NCI-H1417 (cell line): ENCODE measurements at places on chromosomes 16 and 17.

GRCh38 chr17:75553295-75554110 lies 28.0 kb downstream of the LLGL2 start:
- DNase-seq: no peak

- DNase-seq: no peak
Measured at GRCh38 chr16:20393801-20394577, 10.5 kb downstream of the PDILT start.

GRCh38 chr16:57422026-57422944 lies 17.7 kb downstream of the CCL17 start:
- DNase-seq: no peak

GRCh38 chr17:59830007-59830630 lies 62.6 kb downstream of the TUBD1 start:
- DNase-seq: no peak

GRCh38 chr17:44280392-44280937 lies 12.5 kb upstream of the SLC4A1 start:
- DNase-seq: no peak

GRCh38 chr16:29848420-29849297 lies 14.4 kb downstream of the CDIPT start:
- DNase-seq: peak; percentile 49

DNA sequence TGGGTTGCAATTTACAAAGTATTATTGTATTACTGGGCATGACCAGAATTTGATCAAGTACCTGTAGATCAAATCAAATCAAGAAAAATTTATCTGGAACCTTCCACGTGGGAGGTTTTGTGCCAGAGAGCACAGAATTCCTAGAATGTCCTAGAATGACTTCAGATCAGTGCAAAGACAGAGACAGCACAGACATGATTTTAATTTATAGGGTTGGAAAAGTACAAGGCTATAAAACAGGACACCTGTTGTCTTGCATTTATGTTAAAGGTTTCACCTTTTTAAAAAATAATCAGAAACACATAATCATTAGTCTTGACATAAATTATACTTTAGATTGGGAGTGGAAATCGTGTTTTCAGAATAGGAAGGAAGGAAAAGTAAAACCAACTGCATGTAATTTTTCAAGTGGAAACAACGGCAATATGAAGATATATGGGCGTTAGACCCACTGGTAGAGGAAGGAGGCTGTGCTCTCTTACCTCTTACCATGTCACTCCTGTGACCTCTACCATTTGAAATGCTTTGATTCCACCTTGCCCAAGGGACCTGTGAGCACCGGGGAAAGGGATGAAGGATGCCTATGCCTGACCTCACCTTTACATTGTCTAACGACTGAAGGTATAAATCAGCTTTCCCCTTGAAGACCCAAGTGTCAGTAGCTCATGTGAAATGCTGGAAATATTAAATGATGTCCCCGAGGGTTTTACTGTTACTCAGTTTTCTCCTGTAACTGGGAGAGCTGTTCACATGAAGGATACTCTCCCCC lies 100.4 kb downstream of the SNX11 start:
- DNase-seq: no peak

- DNase-seq: no peak
Measured at GRCh38 chr17:57957120-57957850, 2.1 kb upstream of the CUEDC1 start.

GRCh38 chr16:78147911-78148401 lies 48.5 kb downstream of the WWOX start:
- DNase-seq: peak; percentile 23

- peak; percentile 94 for DNase-seq
Measured at GRCh38 chr17:50478391-50479381, at the start of gene RSAD1. Gene RSAD1, plus strand, starts transcription at chr17:50478860. Its CDS starts 25 bp downstream, at chr17:50478885.

GRCh38 chr16:29192329-29193247 lies 207.7 kb downstream of the LAT start:
- no peak for DNase-seq

GRCh38 chr16:82761236-82761635 lies 134.5 kb downstream of the CDH13 start:
- DNase-seq: no peak

DNA sequence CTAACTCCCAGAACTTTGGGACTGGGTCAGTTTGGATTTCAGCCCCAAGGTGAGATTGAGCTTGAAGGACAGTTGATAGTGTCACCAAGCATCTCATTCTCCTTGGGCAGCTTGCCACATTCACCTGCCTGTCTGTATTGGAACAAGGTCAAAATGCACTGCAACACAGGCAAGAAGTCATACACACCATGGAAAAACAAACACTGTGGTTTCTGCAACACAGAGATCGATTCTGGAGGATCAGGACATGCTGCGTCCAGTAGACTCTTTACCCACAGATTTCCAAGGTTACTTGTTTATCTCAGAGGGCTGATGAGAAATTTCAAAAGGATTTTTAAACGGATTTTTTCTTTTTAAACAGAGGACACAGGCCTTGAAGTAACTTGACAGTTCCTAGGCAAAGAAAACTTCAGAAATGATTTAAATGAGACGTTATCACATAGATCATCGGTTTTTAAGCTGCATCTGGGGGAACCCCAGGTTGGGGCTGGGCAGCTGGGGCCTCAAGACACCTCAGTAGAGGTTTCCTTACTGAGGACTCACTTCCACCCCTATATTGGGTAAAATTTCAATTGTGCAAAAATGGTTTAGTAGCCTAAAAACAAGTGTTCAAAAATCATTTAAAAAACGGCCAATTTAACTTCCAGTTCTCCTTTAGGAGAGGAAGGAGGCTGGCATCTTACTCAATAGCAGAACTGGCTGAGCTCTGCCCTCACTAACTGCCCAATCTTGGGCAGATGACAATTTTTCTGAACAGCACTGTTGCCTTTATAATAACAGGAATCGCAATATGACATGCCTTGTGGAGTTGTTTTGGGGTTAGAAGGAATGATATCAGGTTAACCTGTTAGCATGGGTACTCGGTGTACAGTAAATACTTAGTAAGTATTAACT lies 299.3 kb downstream of the XYLT1 start:
- no peak for DNase-seq

DNA sequence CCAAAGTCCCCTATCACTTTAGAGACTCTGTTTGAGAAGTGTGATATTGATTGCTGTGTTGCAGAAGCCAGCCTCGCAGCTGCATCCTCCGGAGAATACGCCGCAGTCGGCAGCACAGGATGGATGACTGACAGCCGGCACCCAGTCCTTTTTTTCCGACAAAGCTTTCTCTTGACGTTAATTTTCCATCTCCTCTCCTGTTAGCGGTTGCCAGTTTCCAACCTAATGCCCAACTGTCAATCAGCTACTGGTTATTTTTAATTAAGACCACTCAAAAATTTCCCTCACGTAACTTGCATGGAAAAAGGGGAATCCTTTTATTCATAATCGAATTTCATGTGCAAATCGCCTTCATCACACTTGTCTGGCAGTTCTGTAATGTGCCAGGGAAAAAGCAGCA lies 953.9 kb downstream of the CDH11 start:
- no peak for DNase-seq

DNA sequence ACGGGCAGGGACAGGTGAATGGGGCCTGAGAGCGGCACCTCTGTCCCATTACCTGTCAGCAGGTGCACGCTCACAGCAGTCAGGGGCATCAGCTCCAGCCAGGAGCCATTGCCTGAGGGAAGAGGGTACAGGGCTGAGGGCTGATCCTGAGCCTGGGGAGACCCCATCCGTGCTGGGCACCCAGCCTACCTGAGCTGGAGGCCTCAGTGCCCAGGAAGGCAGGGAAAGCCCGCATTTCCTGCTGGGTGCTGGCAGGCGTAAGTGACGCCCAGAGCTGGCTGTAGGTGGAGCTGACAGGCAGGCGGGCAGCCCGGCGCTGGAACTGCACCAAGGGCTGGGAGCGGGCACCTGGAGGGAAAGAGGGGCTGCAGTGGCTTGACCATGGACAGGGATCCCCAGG lies 7.4 kb downstream of the FAM171A2 start:
- DNase-seq: no peak

DNA sequence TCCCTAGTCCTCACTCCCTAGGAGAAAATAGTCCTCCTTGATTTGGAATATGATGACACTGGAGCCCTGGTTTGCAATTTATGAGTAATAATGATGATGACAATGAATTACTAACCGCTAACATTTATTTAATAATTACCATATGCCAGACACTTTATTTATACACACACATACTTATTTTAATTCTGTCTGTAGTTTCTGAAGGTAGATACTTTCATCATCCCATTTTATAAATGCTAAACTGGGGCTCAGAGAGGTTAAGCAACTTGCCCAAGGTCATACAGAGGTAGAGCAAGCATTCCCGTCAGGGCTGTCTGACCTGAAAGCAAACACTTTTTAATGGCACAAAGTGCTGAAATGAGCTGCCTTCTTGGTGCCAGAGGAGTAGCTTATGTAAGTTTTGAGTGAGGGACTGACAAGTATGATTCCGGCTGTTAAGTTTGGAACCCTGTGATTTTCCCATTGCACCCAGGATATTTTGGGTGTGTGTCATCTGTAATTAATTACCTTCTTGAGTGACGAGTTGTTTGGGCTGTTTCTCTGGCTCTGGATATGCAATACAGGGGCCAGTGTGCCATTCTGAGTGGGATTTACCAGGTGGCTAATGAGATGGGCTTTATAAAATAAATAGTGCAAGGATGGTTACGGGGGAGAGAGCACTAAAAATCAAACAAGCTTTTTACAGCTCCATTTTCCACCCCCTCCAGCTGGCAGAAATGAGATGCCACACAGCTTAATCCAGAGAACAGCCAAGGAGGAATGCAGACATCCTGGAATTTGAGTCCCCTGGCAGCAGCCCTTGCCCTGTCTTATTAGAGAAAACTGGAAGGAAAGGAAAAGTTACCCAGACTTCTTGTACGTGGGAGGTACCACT lies 211.8 kb downstream of the SNX29 start:
- no peak for DNase-seq

DNA sequence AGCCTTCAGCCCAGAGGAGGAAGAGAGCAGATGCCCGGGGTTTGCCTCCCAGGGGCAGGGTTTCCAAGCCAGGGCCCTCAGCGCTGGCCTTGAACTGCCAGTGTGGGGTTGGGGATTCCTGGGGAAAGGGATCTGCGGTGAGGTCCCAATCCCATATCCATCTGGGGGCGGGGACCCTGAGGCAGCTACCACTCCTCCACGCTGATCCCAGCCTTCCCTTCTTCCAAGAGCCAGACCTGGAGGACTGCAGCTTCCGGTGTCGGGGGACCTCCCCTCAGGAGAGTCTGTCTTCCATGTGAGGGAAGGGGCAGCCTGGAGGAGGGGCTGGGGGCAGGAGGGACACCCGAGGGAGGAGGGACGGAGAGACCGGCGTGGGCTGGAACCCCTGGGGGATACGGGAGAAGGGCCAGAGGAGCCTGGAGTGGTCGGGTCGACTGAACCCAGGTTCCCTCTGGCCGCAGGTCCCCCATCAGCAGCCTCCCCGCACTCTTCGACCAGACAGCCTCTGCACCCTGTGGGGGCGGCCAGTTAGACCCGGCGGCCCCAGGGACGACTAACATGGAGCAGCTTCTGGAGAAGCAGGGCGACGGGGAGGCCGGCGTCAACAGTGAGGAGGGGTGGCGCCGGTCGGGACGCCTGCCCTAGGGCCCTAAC lies 10.7 kb upstream of the CISD3 start:
- DNase-seq: no peak

DNA sequence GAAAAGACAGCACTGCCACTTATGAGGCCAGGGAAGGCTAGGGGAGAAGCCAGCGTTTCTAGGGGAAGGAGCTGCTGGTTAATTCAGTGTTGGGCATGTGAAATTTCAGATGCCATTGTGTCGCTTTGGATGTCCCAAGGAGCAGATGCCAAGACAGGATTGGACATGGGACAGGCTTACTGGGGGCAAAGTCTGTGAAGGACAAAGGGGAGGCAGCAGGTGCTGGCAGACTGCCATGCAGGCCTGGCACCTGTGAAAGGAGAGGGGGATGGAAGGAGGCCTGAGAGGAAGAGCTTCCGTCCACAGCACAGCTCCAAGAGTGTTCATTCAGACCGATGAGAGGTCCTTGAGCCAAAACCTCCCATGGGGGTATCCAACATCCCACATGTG lies 255.5 kb upstream of the RPL38 start:
- DNase-seq: no peak

GRCh38 chr17:4972752-4973151 lies 5.1 kb upstream of the SPAG7 start:
- DNase-seq: no peak

GRCh38 chr16:6725634-6726331 lies 606.9 kb upstream of the RBFOX1 start:
- no peak for DNase-seq

DNA sequence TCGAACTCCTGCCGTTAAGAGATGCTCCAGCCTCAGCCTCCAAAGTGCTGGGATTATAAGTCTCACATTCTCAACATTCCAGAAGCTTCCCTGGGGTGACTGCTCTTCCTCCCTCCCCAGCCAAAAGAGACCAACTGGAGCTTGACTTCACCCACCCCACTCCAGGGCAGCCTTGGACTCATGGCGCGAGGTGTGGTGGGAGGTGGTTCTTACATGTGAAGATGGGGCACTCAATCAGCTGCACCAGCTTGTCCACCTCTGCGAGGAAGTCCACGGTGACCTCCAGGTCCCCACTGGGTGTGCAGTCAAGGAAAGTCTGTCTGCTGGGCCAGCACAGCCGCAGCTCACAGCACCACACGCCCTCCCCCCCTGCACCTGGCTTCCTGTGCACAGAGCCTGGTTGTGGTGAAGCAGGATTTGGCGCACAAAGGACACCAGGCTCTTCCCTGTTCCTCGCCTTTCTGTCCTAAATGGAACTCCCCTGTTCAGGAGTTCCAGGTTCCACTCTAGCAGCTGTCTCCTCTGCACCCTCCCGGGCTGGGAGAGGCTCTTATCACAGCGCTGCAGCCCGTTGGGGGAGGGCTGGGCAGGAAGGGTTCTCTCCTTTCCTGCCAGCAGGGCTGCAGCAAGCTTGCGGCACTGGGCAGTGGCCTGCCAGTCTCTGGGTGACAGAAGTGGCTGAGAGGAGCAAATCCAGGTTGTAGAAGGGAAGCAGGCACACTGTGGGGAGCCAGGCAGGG lies 9.6 kb upstream of the MTSS2 start:
- peak; percentile 42 for DNase-seq

- no peak for DNase-seq
Measured at GRCh38 chr16:81841722-81842121, 62.6 kb downstream of the PLCG2 start.

GRCh38 chr16:72532906-72533410 lies 361.0 kb upstream of the PMFBP1 start:
- DNase-seq: no peak

DNA sequence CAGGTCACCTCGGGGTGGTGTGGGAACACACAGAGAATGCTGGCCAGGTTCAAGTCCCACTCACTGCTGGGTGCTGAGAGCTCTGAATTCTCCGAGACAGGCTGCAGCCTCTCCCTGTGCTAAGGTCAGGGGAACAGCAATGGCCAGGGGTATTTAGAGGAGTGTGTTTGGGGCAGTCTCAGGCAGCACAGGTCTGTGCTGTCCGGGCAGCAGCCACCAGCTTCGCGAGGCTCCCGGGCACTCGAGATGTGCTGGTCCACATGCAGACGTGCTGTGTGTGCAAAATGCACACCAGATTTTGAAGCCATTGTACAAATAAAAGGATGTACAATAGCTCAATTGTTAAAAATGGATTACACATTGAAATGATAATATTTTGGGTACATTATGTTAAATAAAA lies 7.1 kb downstream of the NHERF1 start:
- no peak for DNase-seq
